Activated CD4-positive, alpha-beta T cell treated with anti-CD3 and anti-CD28 coated beads, Interleukin-2, amount 10 ng/mL, durations not matched to agents 7 days and 5 days (primary cell): ENCODE measurements at places on chromosomes 1 and 21. TPM values are rescaled to one million over a fixed set of nuclear protein-coding genes. Genes with fewer than 3 reads are reported as not detected.

DNA sequence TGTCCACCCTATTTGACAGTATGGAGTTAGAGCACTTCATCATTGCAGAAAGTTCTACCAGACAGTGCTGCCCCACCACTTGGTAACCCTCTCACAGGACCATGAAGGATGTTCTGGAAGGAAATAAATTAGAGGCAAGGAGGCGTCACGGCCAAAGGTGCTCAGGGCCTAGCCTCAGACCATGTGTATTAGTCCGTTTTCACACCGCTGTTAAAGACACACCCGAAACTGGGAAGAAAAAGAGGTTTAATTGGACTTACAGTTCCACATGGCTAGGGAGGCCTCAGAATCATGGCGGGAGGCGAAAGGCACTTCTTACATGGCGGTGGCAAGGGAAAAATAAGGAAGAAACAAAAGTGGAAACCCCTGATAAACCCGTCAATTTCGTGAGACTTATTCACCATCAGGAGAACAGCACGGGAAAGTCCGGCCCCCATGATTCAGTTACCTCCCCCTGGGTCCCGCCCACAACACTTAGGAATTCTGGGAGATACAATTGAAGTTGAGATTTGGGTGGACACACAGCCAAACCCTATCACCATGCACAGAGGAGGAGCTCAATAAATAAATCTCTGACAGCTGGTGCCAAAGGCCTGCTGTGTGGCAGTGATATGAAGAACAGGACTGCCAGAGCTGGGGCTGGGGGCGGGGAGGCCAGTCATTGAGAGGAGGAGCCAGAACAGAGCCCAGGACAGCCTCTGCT lies 75.8 kb downstream of the FHAD1 start:
- no peak for DNase-seq

- no peak for DNase-seq
Observed at GRCh38 chr1:32953495-32953894, 11.1 kb downstream of the RNF19B start.

Gene NES
- not detected for total RNA-seq

Gene RWDD3
- 12.9 TPM for total RNA-seq

GRCh38 chr1:212488436-212489283 lies 55.9 kb downstream of the NENF start:
- no peak for DNase-seq

Gene NIBAN1
- total RNA-seq, result 60.9 TPM

GRCh38 chr1:204567071-204567470 lies 50.9 kb downstream of the MDM4 start:
- DNase-seq, result no peak

Gene NR5A2
- not detected for total RNA-seq

- no peak for DNase-seq
Observed at GRCh38 chr21:35254006-35254764, 205.1 kb upstream of the RUNX1 start.

GRCh38 chr21:29430030-29430429 lies 131.3 kb downstream of the BACH1 start:
- no peak for DNase-seq

GRCh38 chr1:223683586-223684487 lies 18.3 kb upstream of the CAPN8 start:
- DNase-seq, result peak; percentile 67

Gene OLFML3
- total RNA-seq, result 0.71 TPM

Gene IRF6
- total RNA-seq, result not detected

- no peak for DNase-seq
Observed at GRCh38 chr1:243796016-243796415, 54.0 kb downstream of the AKT3 start.

Gene TDRD5
- total RNA-seq, result not detected

DNA sequence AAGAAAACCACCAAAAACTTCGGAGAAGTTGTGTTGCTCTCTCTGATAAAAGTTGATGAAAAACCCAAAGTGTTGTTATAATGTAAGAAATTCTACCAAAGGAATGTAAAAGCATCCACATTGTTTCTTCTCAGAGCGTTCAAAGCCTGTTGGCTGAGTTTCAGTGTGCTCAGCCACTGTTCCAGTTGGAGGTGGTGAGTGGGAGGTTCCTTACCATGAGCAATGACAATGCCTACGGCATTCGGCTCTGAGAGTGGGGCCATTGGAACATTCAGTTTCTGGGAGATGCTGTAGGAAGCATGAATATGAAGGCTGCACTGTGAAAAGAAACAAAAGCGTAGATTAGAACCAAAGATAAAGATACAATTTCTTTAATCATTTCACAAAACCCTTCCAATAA lies 20.5 kb upstream of the MYBPHL start:
- no peak for DNase-seq

DNA sequence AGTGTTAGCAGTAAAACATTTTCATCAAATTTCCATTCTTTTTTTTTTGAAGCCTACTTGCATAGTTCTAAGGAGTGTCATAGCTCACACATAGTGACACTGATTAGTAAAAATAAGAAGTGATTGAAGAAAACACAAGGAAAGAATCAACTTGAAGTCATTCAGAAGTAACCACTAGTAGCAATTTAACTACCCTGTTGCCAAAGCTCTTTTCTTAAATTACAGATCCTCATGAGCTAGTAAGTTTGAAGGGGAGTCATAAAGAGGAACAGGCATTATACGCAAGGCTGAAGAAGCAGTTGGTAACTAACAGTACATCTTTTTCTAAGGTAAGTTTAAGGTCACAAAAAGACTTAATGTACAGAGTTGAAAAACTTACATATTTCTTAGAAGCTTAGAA lies 332.2 kb downstream of the CHRM3 start:
- no peak for DNase-seq

GRCh38 chr21:33244082-33244778 lies 14.5 kb downstream of the IFNAR2 start:
- no peak for DNase-seq

GRCh38 chr1:64653466-64653865 lies 91.4 kb upstream of the RAVER2 start:
- DNase-seq, result no peak

- no peak for DNase-seq
Observed at GRCh38 chr1:1434131-1434823, 1.2 kb upstream of the VWA1 start.

Gene LRRN2
- total RNA-seq, result not detected

GRCh38 chr1:156795787-156796186 lies 20.9 kb downstream of the SH2D2A start:
- no peak for DNase-seq

Gene ETNK2
- total RNA-seq, result 0.25 TPM

Gene MATN1
- total RNA-seq, result not detected

DNA sequence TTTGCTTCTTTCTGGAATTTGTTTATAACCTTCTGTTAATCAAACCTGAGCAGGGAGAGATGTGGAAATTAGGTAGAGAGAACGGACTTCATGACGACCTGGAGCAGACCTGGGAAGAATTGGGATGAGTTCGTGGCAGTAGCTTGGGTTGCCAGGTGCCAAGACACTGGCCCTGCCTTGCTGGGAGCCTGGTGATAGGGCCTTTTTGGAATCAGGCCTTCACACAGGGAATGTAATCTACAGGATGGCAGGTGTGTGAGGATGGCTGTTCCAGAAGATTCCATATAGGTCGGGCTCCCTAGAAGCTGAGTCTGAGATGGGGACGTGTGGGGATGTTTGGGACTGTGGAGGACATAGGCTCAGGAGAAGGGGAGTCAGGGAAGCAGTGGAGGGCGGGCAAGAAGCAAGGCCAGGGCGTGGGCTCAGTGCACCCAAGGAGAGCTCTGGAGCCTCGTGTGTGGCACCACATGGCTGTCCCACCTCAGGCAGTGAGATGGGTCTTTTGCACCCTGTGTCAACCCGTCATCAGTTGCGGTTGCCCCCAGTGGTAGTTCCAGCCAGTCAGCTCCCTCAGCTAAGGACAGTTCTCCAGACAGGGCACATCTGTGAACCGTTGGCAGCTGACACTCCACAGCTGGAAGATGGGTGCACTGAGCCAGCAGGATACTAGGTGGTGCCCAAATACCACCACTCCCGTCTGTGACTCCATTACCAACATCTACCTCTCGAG lies 395.9 kb downstream of the MATN1 start:
- DNase-seq, result no peak

Gene OR2M3
- total RNA-seq, result not detected

DNA sequence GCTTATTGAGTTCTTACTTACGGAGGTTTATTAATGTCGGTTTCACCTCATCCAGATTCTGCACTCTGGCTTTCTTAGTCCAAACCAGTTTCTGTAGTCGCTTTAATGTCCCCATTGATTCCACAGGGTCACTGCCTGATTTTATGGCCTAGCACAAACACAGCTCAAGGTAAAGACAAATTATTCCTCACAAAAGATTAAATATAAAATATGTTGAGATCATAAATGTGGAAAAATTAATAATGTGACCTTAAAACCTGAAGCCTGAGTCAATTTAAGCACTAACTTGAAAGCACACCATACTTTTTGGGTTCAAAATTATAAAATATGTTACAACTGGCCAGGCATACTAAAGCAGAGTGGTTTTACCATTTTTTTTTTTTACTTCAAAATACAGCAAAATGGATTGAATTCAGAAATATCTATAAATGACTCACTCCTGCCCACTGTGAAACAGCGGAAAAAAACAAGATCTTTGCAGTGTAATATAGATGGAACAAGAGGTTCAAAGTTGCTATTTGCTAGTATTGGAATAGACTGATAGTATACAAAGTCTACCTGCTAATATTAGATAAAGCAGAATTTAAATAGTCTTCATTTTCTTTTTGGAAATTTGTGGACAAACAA lies 37.6 kb upstream of the SAMSN1 start:
- no peak for DNase-seq

Gene TRABD2B
- total RNA-seq, result not detected

Gene CLCA4
- total RNA-seq, result not detected

Gene SAMD13
- total RNA-seq, result 0.15 TPM

GRCh38 chr1:31621847-31622730 lies 4.6 kb downstream of the HCRTR1 start:
- DNase-seq, result no peak

Gene OTUD7B
- 10.6 TPM for total RNA-seq

GRCh38 chr21:25536752-25537151 lies 70.5 kb downstream of the MRPL39 start:
- DNase-seq, result no peak

DNA sequence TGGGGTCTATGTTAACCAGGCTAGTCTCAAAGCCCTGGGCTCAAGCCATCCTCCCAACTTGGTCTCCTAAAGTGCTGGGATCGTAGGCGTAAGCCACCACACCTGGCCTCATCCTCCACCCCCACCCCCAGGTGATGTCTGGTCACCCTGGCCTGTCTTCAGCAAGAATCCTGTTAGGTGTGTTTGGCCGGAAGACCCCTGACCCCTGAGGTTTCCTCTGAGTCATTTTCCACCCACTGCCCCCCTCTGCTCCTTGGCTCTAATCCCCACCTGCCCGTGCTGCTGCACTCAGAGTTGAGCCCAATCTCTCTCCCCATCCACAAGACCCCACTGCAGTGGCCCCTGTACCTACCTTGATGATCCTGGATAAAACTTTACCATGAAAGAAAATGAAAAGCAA lies 25.2 kb downstream of the SLC66A1 start:
- DNase-seq, result no peak

- DNase-seq, result no peak
Observed at GRCh38 chr1:43402089-43402865, 12.6 kb downstream of the SZT2 start.

DNA sequence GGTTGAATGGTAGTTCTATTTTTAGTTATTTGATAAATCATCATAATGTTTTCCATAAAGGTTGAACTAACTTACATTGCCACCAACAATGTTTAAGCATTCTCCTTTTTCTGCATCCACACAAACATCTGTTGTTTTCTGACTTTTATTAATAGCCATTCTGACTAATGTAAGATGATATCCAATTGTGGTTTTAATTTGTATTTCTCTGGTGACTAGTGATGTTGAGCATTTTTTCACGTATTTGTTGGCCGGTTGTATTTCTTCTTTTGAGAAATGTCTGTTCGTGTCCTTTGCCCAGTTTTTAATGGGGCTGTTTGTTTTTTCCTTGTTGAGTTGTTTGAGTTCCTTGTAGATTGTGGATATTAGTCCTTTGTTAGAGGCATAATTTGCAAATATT lies 24.6 kb upstream of the SLC35F3 start:
- DNase-seq, result no peak

Gene MAB21L3
- total RNA-seq, result not detected

GRCh38 chr1:3702990-3703728 lies 49.1 kb upstream of the CCDC27 start:
- no peak for DNase-seq

GRCh38 chr1:225990705-225991464 lies 8.3 kb downstream of the SDE2 start:
- DNase-seq, result peak; percentile 22

DNA sequence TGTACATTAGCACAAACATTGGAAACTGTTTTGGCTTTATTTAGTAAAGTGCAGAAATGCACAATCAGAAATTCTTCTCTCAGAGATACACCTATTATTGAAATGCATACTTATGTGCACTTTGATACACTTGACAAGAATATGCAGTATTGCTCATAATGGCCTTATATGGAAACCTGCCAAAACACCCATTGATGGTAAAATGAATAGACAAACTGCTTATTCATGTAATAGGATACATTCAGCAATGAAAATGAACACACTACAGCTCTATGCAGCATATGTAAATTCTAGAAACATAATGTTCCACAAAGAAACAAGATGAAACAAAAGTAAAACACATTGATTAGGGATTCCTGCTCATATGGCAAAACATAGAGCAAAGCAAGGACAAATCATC lies 223.9 kb downstream of the S1PR1 start:
- DNase-seq, result no peak

Gene SLC26A9
- not detected for total RNA-seq

GRCh38 chr1:216184126-216184680 lies 239.0 kb downstream of the USH2A start:
- no peak for DNase-seq

DNA sequence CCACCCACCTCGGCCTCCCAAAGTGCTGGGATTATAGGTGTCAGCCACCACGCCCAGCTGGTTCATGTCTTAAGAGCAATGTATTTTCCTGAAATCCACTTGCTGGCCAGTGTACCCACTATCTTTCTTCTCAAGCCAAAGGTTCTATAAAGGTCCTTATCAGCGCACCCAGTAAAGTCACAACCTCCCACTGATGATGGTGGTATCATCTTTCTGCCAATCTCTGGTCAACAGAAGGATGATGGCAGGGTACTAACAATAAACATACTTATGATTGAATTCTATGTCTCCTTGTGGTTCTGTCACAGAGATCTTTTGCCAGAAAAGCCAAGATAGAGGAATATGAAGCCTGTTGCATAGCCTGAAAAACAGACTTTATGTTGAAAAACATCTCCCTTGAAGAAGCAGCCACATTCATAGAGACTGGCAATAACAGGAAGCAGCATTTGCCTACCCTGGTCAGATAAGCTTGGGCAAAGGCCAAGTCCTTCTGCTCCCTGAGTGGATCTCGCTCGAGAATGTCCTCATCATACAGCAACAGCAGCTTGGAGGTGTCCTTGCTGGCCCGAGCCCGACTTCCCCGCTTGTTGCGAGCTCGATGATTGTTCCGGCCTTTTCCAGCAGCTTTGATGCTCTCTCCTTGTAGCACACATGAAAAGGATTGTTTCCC lies 73.0 kb downstream of the DAP3 start:
- DNase-seq, result no peak

Gene FCRL5
- total RNA-seq, result not detected
